Thoracic aorta (tissue), 2 donors: ENCODE measurements at places on chromosomes 1 and 21. TPM values are rescaled to one million over a fixed set of nuclear protein-coding genes. Genes with fewer than 3 reads are reported as not detected.

- DNase-seq = no peak
Measured at GRCh38 chr1:62903982-62904855, 120.3 kb downstream of the ATG4C start.

GRCh38 chr1:45883658-45884057, 80.2 kb downstream of the MAST2 start:
- DNase-seq = no peak

C21orf58 gene
- total RNA-seq = 0.81 TPM

TRPM2 gene
- total RNA-seq = 12.9 TPM

DNA sequence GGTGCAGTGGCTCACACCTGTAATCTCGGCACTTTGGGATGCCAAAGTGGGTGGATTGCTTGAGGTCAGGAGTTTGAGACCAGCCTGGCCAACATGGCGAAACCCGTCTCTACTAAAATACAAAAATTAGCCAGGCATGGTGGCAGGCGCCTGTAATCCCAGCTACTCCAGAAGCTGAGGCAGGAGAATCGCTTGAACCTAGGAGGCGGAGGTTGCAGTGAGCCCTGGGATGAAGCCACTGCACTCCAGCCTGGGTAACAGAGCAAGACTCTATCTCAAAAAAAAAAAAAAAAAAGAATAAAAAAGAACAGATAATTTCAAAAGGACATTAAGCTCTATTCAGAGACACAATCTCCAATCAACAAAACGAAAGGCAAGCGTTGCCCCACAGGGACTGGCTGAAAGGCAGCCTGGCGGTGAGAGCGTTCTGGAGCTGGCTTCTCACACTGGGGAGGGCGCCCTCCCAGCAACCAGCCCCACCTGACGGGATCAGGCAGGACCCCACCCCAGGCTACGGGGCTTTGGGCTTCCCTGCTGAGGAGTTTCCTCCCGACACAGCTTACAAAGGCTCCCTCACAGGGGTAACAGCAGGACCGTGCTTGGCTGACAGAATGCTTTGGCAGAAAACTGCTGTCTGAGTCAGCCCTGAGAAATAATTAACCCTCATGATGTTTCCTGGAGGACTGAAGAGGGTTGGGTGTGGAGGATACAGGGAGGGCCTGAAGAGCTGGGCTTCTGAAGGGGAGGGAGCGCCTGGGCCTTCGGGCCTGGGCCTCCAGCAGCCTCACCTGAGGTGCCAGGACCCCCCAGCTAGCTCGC, 31.1 kb upstream of the SRP9 start:
- DNase-seq = peak; percentile 39

DNA sequence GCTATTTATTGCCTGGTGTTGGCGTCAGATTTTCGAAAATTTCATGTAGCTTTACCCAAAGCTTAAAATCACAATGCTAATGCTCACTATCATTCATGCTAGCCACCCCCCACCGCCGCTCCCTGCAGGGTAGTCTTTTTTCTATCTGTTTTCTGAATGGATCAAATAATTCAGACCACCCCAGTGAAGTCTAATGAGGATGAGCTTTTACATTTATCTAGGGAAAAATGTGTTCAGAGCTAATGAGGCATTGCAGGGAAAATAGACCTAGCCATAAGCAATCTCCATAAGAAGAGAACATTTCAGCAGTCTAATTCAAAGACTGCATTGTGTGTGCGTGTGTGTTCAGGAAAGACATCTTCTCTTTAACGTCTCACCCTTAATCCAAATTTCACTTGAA, 533.0 kb upstream of the PRMT6 start:
- DNase-seq = no peak

DNA sequence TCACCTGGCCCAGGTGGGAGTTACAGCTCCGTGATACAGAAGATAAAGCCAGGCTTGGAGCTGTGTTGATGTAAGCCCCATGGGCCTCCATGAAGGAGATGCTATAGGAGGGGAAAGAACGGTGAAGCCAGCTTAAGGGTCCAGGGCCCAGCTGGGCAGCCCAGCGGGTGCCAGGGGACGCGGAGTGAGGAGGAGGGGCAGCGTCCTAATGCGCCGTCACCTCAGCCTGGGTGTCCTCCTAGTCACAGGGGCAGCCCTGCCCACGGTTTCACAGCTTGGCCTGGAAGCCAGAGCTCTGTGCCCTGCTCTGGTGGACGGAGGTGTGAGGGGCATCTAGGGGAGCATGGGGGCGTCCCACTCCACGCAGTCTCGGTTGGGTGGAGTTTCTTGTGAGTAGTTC, 52.7 kb upstream of the TTC34 start:
- no peak for DNase-seq

PLOD1 gene
- 123 TPM for total RNA-seq

PEX14 gene
- 11.5 TPM for total RNA-seq

MEGF6 gene
- total RNA-seq = 304 TPM

TAF13 gene
- 46.7 TPM for total RNA-seq

SPRR2B gene
- total RNA-seq = not detected

DNA sequence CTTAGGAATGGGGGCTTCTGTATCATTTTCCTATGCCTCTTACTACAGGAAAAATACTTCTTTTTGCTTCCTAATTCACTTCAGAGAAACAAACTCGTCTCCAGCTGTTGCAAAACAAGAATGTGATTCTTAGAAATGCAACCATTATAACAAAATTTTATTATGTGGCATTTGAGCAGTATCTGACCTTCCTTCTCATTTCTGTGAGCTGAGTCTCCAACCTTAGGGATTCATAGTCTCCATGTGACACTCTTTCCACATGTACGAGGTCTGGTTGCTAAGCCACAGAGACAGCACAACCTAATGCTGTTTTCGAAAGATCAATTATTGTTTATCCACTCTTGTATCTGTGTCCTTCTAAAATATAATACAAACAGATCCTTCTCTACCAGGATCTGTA, 75.3 kb upstream of the RGS4 start:
- no peak for DNase-seq

DNA sequence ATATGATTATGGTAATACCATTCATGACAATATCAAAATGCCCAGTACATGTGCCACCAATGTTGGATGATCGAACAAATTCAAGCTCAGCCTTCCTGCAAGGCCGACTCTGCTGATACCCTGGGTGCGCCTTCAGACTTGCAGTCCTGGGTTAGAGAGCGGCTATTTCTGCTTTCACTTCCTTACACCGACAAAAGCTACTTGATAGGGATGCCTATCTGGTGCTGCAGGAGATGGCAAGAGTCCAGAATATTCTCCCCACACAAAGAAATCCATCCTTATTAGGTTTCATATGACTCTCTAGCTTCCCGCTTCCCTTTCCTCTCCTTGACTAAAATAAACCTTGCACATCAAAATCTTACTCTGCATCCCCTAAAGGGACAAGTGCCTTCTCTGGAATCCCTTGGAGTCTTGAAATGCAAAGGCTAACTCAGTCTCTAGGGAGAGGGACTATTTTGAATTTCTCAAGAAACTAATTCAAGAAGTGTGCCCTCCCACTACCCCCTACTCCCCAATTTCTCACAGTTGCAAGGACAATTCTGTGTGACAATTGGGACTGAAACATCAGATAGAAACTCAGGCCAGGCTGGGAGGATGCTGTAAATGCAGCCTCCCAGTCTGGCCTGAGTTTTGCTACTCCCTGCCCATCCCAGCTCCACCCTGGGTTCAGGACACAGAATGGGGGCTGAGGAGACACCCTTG, 103.1 kb upstream of the USP24 start:
- no peak for DNase-seq

DNA sequence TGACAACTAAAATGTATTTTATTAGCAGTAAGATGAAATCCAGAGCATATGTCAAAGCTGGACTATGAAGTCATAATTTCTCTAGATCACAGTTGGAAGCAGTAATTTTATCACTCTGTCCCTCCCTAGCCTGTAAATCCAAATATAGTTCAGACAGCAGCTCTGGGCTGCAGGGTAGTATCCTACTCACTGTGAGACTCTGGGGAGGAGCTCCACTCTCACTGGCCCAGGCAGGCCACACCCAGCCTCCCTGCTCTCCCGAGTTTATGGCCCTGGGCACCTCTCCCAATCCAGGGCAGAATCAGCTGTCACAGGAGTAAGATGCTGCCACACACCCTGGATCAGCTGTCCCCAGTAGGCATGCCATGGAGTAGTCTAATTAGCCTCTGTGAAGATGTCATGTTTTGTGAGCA, 131.1 kb downstream of the HLCS start:
- DNase-seq = no peak

- no peak for DNase-seq
Measured at GRCh38 chr1:53572065-53572814, 113.0 kb downstream of the DMRTB1 start.

- no peak for DNase-seq
Measured at GRCh38 chr1:55641947-55642346, 426.8 kb upstream of the USP24 start.

DNA sequence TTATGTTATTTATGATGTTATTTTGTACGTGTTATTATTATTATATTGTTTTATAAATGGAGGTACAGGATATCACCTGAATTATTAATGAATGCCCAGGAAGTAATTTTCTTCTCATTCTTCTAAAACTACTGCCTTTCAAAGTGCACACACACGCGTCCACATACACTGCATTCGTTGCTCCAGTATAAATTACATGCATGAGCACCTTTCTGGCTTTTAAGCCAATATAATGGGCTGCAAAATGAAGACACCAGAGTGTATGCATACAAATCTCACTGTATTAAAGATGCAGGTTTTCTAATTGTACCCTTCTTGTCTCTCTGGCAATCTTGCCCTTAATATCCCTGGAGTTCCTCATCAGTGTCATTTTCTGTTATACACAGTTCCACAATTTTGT, 6.9 kb downstream of the RGS4 start:
- DNase-seq = no peak

DNA sequence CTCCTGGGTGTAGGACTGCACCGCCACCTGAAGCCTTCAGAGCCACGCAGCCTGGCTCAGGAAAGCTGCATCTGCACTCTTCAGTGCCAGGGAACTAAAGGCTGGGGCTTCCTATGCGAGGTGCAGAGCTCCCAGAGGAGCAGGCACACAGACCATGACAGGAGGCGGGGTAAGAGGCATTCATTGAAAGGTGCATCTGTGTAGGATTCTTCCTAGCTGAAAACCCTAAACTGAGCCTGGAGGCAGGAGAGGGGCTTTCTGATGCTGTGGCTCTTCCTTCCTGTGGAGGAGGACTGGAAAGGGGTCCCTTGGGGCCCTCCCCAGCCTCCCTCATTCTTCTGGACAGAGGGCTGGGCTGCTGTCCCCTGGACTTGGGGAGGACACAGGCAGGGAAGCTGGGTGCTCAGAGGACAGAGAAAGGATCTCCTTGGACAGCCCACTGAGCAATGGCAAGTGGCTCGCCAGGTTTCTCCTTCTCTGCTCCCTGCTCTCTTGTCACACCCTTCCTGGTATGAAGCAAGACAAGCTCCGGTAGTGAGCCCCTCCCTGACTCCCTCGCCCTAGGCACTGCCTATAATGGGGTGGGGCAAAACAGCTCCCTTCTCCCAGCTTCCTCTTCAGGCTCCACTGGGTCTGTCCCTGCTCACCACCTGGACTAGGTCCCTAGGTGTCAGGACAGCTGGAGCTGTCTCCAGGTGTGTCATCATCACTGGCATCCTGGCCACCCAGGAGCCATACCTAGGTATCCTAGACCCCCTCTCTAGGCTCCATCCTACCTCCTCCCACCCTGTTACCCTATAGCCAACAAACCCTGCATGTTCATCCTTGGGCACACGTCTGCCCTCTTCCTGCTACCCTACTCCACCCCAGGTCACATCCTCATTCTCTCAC, 20.0 kb downstream of the S100A6 start:
- no peak for DNase-seq

DNA sequence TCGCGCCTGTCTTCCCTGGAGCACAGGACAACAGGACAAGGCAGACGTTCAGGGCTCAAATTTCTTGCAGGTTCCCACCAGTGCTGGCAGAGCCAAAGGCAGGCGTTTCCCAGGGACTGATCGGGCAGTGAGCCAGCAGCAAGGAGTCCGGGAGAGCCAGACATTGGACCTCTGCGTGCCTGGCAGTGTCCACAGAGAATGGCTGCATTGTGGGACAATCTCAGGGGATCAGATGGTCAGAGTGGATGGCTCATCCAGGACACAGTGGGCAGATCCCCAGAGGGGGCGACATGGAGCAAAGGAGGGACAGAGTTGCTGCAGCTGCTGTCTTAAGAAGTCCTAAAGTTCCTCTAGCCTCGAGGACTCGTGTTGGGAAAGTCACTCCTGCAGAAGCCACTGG, 4.6 kb downstream of the TMEM63A start:
- no peak for DNase-seq

DYRK1A gene
- 77.2 TPM for total RNA-seq

GJC2 gene
- total RNA-seq = 3.6 TPM

GJA9 gene
- total RNA-seq = not detected

DNA sequence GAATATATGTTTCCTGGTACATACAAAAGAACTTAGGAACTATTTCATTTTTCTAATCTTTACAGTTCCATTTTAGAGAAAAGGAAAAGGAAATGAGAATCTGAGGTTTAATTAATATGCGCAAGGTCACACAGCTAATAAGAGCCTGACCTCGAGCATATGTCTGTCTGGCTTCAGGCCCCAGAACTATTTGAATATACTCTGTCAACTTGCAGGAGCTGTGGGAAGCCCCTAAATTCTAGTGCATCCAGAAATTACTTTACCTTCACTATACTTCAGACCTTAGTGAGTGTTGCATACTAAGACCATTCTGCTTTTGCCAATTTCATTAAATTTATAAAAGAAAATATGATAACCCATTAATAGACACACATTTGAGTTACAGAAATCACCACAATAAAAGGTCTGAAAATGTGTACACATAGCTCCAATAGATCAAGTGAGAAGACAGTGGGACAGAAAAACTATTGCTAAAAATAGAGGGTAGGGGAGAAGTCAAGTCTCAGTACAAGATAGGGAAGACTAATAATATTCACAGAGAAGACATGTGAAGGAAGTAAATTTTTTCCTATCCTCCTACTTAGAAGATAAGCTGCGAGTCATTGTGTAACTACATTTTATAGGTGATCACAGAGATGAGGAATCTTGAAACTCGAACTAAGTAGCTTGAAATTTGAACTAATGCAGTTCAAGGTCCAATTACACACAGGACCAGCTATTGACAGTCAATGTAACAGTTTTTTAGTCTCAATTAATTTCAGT, 3.8 kb downstream of the RGS13 start:
- no peak for DNase-seq

DNA sequence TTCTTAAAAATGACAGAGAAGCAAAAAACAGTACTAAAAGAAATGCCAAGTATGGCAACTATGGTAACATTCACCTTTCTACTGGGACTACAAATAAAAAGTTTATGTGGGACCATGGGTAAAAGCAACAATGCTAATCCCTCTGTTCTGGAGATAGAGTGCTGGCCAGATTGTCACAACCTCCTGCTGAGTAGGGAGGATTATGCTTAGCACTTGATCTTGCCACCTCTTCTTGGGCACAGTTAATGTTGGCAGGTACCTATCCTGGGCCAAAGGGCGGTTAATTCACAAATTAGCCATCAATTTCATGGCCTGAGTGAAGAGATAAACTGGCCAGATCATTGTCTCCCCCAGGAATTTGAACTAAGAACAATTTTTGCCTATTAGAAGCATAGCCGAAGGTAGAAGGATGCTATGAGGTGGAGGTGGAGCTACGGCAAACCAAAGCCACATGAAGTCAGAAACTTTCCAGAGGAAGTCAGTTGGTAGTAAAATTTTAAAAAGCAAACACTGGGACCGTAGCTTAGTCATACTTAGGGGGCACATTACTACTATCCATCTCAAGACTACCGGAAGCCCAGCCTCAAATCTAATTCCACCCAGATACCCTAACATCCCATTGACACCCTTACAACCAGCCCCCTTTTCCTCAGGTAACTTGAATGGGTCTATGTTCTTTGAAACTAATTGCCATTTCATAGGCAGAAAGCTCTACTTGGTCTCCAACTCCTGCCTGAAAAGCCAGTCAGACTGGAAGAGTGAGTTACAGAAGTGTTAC, 2.7 kb downstream of the SCYL3 start:
- DNase-seq = no peak

SPATA17 gene
- not detected for total RNA-seq

DAB1 gene
- not detected for total RNA-seq

KRTAP20-2 gene
- total RNA-seq = not detected

LCE1C gene
- not detected for total RNA-seq
